Endothelial cell of umbilical vein (primary cell): ENCODE measurements at places on chromosomes 3 and 15. TPM values are rescaled to one million over a fixed set of nuclear protein-coding genes. Genes with fewer than 3 reads are reported as not detected.

The HMCES gene
- 38.9 and 40.8 TPM in 2 replicates for total RNA-seq

The IGSF11 gene
- total RNA-seq: not detected in 2 replicates

The ZPLD1 gene
- total RNA-seq: not detected in 2 replicates

The ZFAND6 gene
- total RNA-seq: 50.3 and 53.0 TPM in 2 replicates

The GRAMD1C gene
- total RNA-seq: 17.0 and 24.0 TPM in 2 replicates

The SCG5 gene
- 2.1 and 3.3 TPM in 2 replicates for total RNA-seq

The SPESP1 gene
- 1.5 and 3.0 TPM in 2 replicates for total RNA-seq

The CATSPER2 gene
- total RNA-seq: 3.8 and 6.1 TPM in 2 replicates

The GOLGA8T gene
- total RNA-seq: not detected in 2 replicates

The HOMER2 gene
- total RNA-seq: 0.60 and 0.97 TPM in 2 replicates

The ALDH1A2 gene
- total RNA-seq: 11.7 and 34.9 TPM in 2 replicates

The GPR171 gene
- total RNA-seq: not detected in 2 replicates

The TNFSF10 gene
- total RNA-seq: 18.5 and 31.2 TPM in 2 replicates
